GM03348 (cell line): ENCODE measurements at places on chromosomes 12 and 14.
A peak's percentile ranks its signal among the peaks of the same experiment; 100 is the strongest.

DNA sequence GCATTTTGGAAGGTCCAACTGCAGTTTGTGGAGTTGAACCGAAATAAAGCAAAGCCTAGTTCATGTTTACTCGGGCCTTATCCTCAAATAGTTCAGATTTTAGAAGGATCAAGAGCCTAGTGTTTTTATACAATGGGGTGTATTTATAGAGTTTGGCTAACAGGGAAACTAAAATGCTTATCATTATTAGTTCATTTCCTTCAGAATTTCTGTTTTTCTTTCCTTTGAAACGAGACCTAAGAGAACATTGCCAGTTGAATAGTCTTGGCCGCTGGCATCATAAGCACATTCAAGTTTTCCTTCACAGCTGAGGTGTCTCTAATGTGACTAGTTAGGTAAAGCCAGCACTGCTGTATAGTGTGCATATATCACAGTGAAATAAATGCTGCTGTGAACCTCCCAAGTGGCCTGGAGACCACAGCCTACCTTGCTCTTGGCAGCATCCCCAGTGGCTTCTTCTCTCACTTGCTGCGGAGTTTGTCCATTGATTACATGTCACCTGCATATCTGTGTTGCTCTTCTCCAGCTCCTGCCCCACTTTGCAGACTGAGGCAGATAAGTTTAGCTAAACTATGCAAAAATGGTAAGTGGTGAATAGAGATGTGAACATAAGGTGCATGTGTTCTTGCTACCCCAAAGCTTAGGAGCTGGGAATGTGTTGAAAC is 88.8 kb downstream of the ANO6 start:
- no peak for DNase-seq

GRCh38 chr12:82319276-82319675 is 38.9 kb downstream of the CCDC59 start:
- no peak for DNase-seq

DNA sequence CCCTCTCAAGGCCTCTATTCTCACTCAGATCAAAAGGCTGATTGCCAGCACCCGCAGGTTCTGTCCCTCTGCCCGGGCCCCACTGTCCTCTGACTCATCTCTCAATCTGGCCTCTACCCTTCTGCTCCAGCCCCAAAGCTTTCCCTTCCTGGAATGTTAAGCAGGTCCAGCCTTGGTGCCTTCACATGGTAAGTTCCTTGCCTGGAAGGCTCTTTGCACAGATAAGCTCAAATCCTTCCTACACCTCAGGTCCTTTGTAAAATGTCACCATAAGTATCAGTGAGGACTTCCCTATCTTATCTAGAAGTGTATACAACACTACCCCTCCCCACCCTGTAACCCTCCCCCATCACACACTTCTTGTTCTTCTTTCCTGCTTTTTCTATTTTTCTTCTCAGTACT is 22.2 kb downstream of the LPCAT3 start:
- DNase-seq: peak; percentile 86

DNA sequence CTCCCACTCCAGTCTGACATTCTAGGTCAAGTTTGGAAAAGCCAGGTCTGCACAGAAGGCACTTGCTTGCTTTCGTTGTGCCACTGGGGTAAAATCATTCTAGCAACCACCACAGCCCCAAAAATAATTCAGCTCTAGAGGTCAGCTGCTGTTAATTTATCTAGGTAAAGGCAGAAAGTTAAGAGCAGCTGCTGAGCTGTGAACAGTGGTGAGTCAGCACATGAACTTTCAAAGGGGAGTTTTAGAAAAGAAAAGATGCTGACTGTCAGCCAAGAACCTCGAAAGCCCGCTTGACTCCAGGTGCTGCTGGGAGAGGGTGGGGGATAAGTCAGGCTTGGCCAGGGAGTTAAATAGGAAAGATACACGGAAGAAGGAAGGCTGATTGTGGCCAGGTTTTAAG is 12.7 kb downstream of the CCDC197 start:
- peak; percentile 50 for DNase-seq

DNA sequence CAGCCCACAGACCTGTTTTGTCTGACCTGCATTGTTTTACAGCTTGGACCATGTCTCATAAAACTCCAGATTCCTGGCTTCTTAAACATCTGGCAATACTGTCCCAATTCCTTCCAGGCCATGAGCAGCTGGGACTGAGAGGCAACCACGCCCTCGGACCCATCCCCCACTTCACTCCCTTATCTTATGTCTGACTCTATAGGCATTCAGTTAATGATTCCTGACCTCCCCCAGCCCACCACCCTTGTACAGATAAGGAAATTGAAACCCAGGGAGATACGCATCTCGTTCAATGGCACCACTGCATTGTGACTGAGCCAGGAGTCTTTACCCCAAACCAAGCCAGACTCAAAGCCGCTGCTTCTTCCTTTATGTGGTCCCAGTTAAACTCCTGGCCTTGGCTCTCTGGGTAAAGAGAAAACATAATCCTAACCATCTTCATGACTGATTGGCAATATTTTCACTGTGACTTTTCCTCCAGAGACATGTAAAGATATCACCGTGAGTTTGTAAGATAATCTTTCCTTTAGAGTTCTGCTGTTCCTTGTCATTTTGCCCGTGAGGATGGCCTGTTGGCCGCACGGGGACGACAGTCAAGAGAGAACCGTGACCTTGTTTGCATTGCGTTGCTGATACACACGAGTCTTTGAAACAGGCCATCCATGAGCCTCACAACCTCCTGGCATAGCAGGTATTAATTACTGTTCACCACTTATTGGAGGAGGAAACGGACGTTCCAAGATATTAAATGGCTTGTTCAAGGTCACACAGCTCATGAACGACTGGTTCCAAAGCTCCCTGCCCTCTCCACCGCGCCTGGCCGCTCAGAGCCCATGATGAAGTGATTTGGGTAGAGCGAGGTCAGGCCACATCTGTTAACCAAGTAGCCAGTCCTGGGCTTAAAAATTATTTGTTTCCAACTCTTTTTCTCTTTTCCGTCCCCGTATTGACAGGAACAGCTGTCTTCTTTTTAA is 39.4 kb downstream of the MAP1LC3B2 start:
- peak; percentile 65 for DNase-seq

GRCh38 chr12:30843211-30843610 is 83.3 kb upstream of the TSPAN11 start:
- no peak for DNase-seq

GRCh38 chr12:870378-870777 is 79.1 kb downstream of the RAD52 start:
- DNase-seq: no peak

DNA sequence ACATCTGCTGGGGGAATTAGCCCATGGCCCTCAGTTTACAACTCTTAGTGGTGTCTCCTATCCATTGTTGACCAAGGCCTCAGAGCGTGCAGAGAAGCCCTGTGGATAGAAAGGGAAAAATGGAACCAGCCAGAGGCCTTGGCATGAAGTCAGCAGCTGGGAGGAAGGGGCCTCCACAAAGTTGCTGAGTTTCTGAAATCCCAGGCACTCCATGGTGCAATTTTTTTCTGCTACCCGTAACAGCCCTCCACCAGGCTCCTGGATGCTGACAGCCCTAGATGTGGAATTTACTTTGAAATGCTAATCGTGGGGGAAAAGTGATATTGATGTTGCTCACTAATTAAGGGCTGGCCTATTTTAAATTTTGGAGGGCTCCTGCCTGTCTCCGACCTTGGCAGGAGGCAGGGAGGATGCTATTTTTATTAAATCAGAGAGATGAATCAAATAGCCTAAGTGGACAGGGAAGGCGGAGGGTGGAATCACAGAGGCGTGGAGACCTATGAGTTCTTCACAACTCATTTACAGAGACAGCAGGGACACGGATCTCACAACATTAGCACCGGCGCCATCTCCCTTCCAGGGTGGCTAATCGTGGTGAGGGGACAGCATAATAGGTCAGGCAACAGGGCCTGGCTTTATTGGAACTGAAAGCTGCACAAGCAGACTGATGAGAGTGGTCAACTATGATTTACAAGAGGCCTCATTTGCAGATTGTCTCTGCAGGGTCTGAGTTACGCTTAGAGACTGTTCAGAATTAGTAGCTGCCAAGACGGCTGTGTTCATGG is 99.8 kb upstream of the WSCD2 start:
- DNase-seq: no peak

- DNase-seq: no peak
These were observed 9.8 kb upstream of the CIPC start for GRCh38 chr14:77088219-77088618.

- no peak for DNase-seq
These were observed 162.7 kb downstream of the BMP4 start for GRCh38 chr14:53793790-53794505.

DNA sequence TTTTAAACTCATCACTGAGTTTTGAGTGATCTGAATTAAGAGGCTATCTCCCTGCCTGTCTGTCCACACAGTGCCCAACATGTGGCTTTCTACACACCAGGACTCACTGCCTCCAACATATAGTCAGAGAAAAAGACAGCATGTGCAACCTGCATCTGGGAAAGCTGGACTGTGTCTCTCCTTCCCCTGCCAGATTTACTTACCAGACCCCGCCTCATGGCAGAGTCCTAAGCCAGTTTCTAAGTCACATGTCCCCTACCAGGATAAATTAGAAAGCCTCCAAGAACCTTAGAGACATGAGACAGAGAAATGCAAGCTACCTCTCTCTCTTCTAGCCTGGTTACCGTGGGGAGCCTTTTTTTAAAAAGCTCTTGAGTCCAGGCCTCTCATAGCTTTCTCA is 2.7 kb upstream of the HDAC7 start:
- DNase-seq: no peak

DNA sequence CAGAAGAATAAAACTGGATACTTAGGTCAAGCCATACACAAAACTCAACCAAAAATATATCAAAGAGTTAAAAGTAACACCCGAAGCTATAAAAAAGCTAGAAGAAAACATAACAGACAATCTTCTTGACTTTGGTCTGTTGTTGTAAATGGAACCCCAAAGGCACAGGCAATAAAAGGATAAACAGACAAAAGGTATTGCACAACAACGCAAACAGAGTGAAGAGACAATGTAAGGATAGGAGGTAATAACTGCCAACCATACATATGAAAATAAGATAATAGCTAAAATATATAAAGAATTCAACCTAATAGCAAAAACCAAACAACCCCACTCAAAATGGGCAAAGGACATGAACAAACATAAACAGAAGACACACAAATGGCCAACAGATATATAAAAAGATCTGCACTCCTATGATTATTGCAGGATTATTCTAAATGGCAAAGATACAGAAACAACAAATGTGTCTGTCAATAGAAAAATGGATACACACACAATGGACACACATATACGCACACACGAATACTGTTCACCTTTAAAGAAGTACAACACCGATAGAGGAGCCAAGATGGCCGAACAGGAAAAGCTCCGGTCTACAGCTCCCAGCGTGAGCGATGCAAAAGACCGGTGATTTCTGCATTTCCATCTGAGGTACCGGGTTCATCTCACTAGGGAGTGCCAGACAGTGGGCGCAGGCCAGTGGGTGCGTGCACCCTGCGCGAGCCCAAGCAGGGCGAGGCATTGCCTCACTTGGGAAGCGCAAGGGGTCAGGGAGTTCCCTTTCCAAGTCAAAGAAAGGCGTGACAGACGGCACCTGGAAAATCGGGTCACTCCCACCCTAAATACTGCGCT is 1137.1 kb downstream of the FSCB start:
- no peak for DNase-seq

GRCh38 chr12:128734371-128734770 is 89.4 kb downstream of the SLC15A4 start:
- no peak for DNase-seq

GRCh38 chr12:114166362-114166761 is 200.2 kb upstream of the RBM19 start:
- peak; percentile 54 for DNase-seq
